ENCODE measurements at places on chromosomes 4 and X. TPM values are rescaled to one million over a fixed set of nuclear protein-coding genes. Genes with fewer than 3 reads are reported as not detected.

Gene SMIM10L2A
- total RNA-seq, result 0.26 TPM

Gene CENPI
- total RNA-seq, result 10.3 TPM

Gene PLXNB3
- total RNA-seq, result 3.7 TPM

Gene CYSLTR1
- total RNA-seq, result not detected

Gene QDPR
- 49.5 TPM for total RNA-seq

Data from A549 treated with CpdA at 1 μM for 4 hours (cell line).